CD4-positive, CD25-positive, alpha-beta regulatory T cell (primary cell): ENCODE measurements at places on chromosomes 12 and 14.

- DNase-seq, result no peak
Observed at GRCh38 chr14:100905166-100905565, 1.6 kb upstream of the RTL1 start.

DNA sequence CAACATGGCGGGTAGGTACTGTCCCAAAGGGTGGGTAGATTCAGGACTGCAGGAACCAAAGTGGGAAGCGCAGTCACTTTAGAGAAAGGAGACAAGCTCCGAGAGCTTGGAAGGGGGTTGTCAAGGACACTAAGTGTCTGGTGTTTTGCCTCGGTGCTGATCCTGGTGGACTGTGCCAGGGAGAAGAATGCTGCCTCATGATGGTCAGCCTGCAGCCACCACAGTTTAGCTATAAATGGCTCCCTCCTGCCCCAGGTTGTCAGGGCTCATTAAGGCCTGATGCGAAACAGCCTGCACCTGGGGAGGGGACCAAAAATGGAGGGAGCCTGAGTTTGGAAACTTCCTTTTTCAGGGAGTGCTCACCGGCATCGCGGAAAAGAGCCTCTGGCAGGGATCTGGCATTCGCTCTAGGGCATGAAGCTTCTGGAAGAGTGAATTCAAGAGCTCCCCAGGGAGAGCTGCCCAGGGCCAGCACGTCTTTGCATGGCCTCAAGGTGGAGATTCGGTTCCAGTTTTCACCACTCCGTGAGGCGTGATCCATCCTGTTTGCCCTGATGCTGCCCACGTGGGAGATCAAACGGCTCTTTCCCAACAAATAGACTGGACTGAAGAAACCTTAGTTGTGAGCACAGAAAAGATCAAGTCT lies 164.0 kb downstream of the FOXN3 start:
- DNase-seq, result no peak

GRCh38 chr12:67331123-67331522 lies 62.0 kb downstream of the CAND1 start:
- DNase-seq, result no peak

- no peak for DNase-seq
Observed at GRCh38 chr12:84585776-84586395, 326.7 kb downstream of the SLC6A15 start.
